ENCODE measurements at places on chromosomes 5 and 9. TPM values are rescaled to one million over a fixed set of nuclear protein-coding genes. Genes with fewer than 3 reads are reported as not detected.

GRCh38 chr5:102959055-102959454 is 160.9 kb downstream of the GIN1 start:
- no peak for DNase-seq

Gene NTNG2
- 37.4 TPM for total RNA-seq

DNA sequence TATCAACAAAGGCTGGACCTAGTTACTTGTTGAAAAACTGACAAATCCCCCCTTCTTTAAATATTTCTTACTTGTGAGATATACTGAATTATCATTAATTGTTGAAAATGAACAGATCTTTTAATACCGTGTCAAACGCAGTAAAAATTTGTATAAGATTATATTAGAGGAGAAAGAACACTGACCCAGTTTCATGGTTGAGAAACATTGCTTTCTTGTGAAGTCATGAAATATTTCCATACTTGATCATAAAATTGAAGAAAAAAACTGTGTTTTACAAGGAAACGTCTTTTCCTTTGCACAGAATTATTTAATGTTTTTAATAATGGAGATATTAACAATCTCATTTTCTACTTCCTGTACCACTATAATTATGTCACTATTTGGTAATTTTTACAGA is 45.8 kb downstream of the MOCS2 start:
- no peak for DNase-seq

DNA sequence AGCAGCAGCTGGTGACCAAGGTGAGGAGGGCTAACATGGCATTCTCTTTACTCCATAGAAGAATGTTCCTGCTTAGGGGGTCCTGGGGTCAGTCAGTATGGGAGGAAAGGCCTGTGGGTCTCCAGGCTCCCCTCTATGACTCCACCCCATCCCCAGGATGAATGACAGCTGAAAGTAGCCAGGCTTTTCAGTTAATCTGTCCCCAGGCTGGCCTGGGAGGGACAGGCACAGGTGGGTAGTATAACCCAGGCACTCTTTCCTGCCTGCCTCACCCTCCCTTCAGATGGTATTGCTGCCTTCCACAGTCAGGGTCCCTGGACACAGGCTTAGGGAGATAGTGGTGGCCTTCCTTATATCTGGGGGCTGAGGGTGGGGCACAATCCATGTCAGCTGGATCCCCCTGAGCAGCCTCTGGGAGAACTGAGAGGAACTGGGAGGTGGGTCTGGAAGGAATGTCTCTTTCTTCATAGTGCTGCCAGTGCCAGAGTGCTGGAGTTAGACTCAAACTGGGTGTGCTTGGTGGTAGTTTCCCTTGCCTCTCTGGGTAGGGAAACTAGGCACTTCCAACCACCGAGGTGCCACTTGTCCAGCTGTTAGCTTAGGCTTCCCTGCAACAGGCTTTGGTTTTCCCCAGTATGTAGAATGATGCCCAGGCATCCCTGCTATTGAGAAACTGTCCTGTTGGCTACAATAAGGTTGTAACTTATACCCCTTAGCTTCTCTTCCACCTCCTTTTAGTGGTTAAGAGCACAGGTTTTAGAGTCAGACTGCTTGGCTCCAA is 27.8 kb downstream of the LARP1 start:
- no peak for DNase-seq

- DNase-seq: no peak
These were observed 35.3 kb upstream of the ICE1 start for GRCh38 chr5:5387192-5387591.

Gene SHB
- 54.8 TPM for total RNA-seq
